ENCODE measurements at places on chromosomes 12 and 14. TPM values are rescaled to one million over a fixed set of nuclear protein-coding genes. Genes with fewer than 3 reads are reported as not detected.

The MLH3 gene
- total RNA-seq, result 42.9 TPM

- no peaks in the 10 kb centered on the region for H3K36me3 ChIP-seq
- no peak for DNase-seq
- no peak overlapping the region for H3K27ac ChIP-seq
- H3K27me3 ChIP-seq, result no peaks in the 10 kb centered on the region
- H3K4me3 ChIP-seq, result no peak overlapping the region
These were observed 22.3 kb downstream of the CRADD start for GRCh38 chr12:93699271-93700145.

DNA sequence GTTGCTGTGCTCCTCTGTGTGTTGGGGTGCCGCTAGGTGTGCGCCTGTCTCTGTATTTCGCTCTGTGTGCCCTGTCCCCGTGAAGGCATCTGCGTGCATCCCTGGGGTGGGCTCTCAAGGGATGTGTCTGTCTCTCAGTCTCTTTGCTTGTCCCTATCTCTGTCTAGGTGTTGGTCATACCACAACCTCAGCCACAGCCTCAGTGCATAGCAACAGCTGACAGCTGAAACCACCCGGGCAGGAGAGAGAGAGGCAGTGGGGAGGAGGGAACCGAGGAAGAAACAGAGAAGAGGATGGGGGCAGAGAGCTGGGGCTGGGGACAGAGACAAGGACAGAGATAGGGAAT lies 953 bp upstream of the NXPH4 start:
- peaks cover 7% of the 10 kb centered on the region for H3K4me1 ChIP-seq
- no peaks in the 10 kb centered on the region for H3K36me3 ChIP-seq
- DNase-seq, result no peak
- H3K27me3 ChIP-seq, result peaks cover 49% of the 10 kb centered on the region
- H3K4me3 ChIP-seq, result no peak overlapping the region

The GALNT16 gene
- total RNA-seq, result 6.3 TPM

DNA sequence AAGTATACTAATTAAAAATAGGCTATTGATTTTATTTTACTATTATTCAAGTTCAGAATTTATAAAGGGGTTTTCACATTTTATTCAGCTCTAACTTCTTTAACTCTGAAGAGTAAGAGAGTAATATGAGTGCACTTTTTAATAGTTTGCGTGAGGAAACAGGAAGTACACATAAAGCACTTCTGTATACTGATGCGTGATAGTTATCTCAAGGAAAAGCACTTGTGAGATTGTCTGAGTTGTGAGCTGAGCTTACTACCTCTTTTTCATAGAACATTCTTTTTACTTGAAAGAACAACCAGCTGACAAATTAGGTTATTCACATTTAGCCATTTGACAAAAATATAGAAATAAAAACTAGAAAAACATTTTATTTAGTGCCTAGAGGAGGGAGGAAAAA lies 1.9 kb downstream of the RAD51AP1 start:
- H3K27ac ChIP-seq, result no peak overlapping the region
- no peaks in the 10 kb centered on the region for H3K36me3 ChIP-seq
- H3K4me1 ChIP-seq, result peaks cover 4% of the 10 kb centered on the region
- no peak for DNase-seq
- no peaks in the 10 kb centered on the region for H3K27me3 ChIP-seq

The NTF3 gene
- total RNA-seq, result 1.3 TPM

- H3K4me1 ChIP-seq, result peaks cover 16% of the 10 kb centered on the region
- DNase-seq, result no peak
- no peaks in the 10 kb centered on the region for H3K27me3 ChIP-seq
- no peak overlapping the region for H3K4me3 ChIP-seq
These were observed 9.4 kb downstream of the INF2 start for GRCh38 chr14:104698688-104699425.

DNA sequence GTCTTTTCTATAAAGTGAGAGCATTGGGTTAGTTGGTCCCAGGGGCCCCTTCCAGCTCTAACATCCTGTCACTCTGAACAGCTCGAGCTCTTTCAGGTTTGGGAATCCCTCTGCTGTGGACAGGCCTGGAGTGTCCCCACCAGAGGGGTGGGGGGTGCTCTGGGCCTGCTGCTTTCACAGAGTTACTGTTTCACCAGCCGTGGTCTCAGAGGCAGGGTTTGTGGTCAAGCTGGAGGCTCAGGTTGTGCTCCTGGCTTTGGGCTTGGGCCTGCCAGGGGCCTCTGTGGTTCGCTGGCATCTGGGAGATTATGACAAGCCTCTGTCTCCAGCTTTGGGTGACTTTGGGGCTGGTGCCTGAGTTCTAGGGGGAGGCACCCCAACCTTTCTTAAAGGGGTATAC lies 59.6 kb downstream of the FBXL14 start:
- no peak for DNase-seq
- H3K4me1 ChIP-seq, result no peaks in the 10 kb centered on the region
- no peaks in the 10 kb centered on the region for H3K36me3 ChIP-seq
- H3K27me3 ChIP-seq, result peaks cover 35% of the 10 kb centered on the region
- no peak overlapping the region for H3K4me3 ChIP-seq
- no peak overlapping the region for H3K27ac ChIP-seq

The FAM222A gene
- 1.3 TPM for total RNA-seq

The PLXNC1 gene
- total RNA-seq, result 8.2 TPM

DNA sequence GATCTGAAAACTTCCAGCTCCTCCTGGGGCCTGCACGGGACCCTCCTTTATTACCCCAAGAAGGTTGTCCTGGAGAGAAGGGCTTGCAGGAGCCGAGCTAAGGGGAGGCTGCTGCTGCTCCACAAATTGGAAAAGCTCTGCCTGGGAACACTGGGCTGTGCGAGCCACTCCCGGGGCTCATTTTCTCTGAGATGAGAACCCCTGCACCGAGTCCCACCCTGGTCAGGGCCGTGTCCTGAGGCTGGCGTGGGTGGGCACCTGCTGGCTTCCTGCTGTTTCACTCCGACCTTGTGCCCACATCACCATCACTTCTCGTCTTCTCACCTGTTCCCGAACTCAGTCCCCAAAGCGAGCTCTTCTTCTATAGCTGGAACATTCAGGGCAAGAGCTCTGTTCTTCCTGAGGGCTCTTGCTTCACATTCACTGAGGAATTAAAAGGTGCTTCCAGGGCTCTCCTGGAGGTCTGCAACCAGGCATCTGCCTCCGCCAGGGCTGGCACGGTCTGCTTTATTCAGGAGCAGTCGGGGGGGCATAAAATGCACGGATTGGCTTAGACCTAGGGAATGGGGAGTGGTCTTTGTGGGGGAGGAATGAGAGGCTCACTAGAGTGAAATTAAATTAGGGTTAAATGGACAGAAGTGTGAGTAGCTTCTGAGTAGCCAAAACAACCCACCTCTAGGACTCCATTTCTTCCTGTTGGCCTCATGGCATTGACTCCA lies 98.5 kb downstream of the ADGRD1 start:
- H3K4me3 ChIP-seq, result no peak overlapping the region
- H3K4me1 ChIP-seq, result no peaks in the 10 kb centered on the region
- no peaks in the 10 kb centered on the region for H3K36me3 ChIP-seq
- H3K27me3 ChIP-seq, result no peaks in the 10 kb centered on the region
- no peak overlapping the region for H3K27ac ChIP-seq

GRCh38 chr12:115132905-115133304 lies 448.9 kb upstream of the TBX3 start:
- no peaks in the 10 kb centered on the region for H3K27me3 ChIP-seq
- H3K27ac ChIP-seq, result no peak overlapping the region
- H3K4me1 ChIP-seq, result peaks cover 10% of the 10 kb centered on the region

- H3K4me3 ChIP-seq, result no peak overlapping the region
- no peak overlapping the region for H3K27ac ChIP-seq
- H3K36me3 ChIP-seq, result no peaks in the 10 kb centered on the region
- H3K4me1 ChIP-seq, result peaks cover 6% of the 10 kb centered on the region
- no peak for DNase-seq
These were observed 58.0 kb downstream of the LGMN start for GRCh38 chr14:92690171-92691011.

DNA sequence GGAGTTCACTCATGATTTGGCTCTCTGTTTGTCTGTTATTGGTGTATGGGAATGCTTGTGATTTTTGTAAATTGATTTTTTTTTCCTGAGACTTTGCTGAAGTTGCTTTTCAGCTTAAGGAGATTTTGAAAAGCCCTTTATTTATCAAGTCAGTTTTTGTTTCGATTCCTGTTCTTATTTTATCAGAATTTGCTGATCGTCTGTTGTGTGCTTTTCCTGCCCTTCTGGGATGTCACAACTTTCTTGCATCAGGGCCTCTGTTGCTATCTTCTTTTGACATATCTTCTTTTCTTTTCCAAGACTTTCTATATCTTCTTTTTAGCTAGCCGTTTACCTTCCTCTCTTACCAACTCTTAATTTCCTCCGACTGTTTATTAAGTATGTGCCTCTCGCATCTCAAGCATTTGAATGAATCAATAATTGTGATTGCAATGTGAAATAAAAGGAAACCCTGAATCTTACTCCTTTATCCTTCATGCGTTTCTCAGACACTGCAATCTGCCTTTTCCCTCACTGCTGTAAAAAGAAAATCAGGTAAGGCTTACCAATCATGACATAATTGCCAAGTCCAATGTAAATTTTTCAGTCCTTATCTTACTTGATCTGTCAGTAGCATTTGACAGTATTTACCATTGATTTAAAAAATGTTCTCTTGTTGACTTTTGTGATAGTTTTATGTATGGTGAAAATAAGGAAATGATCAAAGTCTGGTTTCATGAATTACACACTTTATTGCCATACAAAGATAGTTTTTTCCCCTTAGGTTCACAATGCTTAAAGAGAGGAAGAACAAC lies 53.0 kb downstream of the ETNK1 start:
- H3K4me1 ChIP-seq, result no peaks in the 10 kb centered on the region
- H3K4me3 ChIP-seq, result no peak overlapping the region
- no peak overlapping the region for H3K27ac ChIP-seq
- DNase-seq, result no peak
- no peaks in the 10 kb centered on the region for H3K27me3 ChIP-seq

GRCh38 chr12:67661311-67662021 lies 12.9 kb downstream of the DYRK2 start:
- H3K27ac ChIP-seq, result no peak overlapping the region
- no peaks in the 10 kb centered on the region for H3K4me1 ChIP-seq
- H3K27me3 ChIP-seq, result no peaks in the 10 kb centered on the region

- H3K4me3 ChIP-seq, result no peak overlapping the region
- H3K36me3 ChIP-seq, result no peaks in the 10 kb centered on the region
- no peak for DNase-seq
- H3K4me1 ChIP-seq, result no peaks in the 10 kb centered on the region
- no peaks in the 10 kb centered on the region for H3K27me3 ChIP-seq
These were observed 34.3 kb downstream of the KTN1 start for GRCh38 chr14:55614304-55614703.

- H3K27me3 ChIP-seq, result no peaks in the 10 kb centered on the region
- H3K4me3 ChIP-seq, result peak overlapping the region; percentile 82
- H3K27ac ChIP-seq, result peak overlapping the region; percentile 99
- H3K4me1 ChIP-seq, result no peaks in the 10 kb centered on the region
These were observed 775 bp downstream of the GABARAPL1 start for GRCh38 chr12:10213168-10214135.

DNA sequence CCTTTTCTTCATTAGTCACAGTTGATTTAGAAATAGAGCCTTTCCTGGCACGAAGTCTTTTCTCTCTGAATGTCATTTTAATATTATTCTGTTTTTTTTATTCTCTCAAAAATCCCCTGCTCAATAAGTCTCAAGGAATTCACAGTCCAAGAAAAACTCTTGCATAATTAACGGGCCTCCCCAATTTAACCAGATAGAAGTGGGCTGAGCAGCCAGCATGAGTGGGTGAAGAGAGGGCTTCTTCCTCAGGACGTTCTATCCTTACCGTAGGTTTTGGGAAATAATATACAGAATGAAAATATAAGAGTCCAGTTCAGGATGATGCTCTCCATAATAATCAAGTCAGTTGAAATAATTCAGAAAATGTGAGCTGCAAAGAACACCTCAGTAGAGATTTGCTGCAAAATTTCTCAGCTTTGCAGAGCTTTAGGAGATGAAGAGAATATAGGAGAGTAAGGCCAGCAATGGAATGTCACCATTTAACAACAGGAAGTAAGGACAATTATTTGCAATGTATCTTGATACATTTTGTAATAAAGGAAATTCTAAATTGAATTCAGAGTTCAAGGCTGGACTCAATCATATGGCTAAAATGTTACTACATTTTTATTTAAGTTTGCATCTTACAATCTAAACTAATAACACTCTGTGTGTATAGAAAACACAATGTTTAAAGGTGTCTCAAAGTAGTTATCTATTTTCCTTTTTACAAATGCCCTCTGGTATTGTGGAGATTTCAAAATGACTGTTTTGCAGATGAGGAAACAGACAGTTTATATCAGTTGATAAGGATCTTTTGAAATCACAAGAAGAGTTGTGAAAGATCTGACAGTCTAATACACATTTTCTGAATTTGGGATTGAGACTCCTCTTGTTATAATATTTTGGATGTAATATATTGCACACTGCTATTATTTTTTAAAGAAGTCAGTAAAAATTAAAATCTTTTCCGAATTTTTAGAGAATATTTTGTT lies 1724.1 kb upstream of the SEL1L start:
- H3K36me3 ChIP-seq, result no peaks in the 10 kb centered on the region
- no peak overlapping the region for H3K27ac ChIP-seq
- no peak overlapping the region for H3K4me3 ChIP-seq
- H3K27me3 ChIP-seq, result no peaks in the 10 kb centered on the region
- DNase-seq, result no peak

- H3K4me1 ChIP-seq, result no peaks in the 10 kb centered on the region
- no peaks in the 10 kb centered on the region for H3K27me3 ChIP-seq
- no peak for DNase-seq
- no peak overlapping the region for H3K27ac ChIP-seq
- no peak overlapping the region for H3K4me3 ChIP-seq
These were observed 107.6 kb upstream of the SYT1 start for GRCh38 chr12:78756936-78757335.

- no peak overlapping the region for H3K27ac ChIP-seq
- H3K27me3 ChIP-seq, result no peaks in the 10 kb centered on the region
- no peak for DNase-seq
- H3K36me3 ChIP-seq, result no peaks in the 10 kb centered on the region
These were observed 433.8 kb downstream of the FUT8 start for GRCh38 chr14:65846196-65846868.

- H3K36me3 ChIP-seq, result no peaks in the 10 kb centered on the region
- H3K4me1 ChIP-seq, result no peaks in the 10 kb centered on the region
- no peak for DNase-seq
- no peaks in the 10 kb centered on the region for H3K27me3 ChIP-seq
These were observed 624.4 kb downstream of the KCNH5 start for GRCh38 chr14:62420847-62421246.

DNA sequence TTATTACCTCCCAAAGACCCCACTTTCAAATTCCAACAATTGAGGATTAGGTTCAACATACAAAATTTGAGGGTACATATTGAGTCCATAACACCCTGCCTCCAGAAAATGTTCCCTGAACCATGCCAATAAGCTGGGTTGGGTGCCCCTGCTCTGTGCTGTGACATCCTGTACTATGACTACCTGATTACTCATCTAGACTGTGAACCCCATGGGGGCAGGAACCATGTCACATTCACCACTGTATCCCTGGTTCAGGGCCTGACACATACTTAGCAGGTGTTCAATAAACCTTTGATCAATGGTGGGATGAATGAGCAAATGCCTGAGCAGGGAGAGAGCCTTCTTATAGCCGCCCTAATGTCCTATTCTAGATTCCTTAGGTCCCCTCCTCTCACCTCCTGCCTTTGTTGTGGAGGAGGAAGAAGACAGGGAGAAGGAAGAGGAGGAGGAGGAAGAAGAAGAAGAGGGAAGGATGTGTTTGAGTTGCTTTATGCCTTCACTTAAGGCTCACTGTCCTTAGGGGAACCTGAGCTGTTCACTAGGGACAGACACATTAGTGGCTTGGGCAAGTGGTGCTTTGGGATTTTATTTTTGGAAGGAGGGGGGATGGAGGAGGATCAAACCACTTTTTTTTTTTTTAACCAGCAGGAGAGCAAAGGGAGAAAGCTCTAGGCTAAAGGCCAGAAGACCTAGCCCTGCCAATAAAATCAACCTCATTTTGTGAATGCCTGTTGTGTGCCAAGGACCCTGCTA lies 21.3 kb downstream of the GPR68 start:
- DNase-seq, result no peak
- no peak overlapping the region for H3K27ac ChIP-seq
- H3K4me3 ChIP-seq, result no peak overlapping the region
- no peaks in the 10 kb centered on the region for H3K4me1 ChIP-seq
- no peaks in the 10 kb centered on the region for H3K27me3 ChIP-seq

The PLCZ1 gene
- total RNA-seq, result not detected
